ENCODE measurements at places on chromosomes 16 and 17.

DNA sequence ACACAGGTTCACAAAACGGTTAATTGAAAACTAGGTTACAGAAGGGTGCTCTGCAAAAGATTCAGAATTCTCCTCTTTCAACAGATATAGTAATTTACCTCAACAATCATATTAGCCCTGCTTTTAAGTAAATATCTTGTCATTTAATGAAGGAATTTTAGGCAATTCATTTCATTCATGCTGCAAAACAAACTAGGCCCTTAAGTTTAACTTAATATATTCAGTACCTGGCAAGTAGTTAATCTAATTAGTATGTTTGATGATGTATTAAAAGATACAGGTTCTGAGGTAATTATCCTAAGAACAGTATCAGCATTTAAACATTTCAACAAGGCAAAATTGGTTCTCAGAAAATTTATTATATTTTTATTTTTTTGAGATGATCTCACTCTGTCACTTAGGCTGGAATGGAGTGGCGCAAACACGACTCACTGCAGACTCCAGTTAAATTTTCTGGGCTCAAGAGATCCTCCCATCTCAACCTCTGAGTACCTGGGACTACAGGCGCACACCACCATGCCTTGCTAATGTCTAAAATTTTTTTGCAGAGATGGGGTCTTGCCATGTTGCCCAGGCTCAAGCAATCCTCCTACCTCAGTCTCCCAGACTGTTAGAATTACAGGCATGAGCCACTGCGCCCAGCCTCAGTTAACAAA is 44.9 kb downstream of the SMURF2 start:
- no peak for DNase-seq

DNA sequence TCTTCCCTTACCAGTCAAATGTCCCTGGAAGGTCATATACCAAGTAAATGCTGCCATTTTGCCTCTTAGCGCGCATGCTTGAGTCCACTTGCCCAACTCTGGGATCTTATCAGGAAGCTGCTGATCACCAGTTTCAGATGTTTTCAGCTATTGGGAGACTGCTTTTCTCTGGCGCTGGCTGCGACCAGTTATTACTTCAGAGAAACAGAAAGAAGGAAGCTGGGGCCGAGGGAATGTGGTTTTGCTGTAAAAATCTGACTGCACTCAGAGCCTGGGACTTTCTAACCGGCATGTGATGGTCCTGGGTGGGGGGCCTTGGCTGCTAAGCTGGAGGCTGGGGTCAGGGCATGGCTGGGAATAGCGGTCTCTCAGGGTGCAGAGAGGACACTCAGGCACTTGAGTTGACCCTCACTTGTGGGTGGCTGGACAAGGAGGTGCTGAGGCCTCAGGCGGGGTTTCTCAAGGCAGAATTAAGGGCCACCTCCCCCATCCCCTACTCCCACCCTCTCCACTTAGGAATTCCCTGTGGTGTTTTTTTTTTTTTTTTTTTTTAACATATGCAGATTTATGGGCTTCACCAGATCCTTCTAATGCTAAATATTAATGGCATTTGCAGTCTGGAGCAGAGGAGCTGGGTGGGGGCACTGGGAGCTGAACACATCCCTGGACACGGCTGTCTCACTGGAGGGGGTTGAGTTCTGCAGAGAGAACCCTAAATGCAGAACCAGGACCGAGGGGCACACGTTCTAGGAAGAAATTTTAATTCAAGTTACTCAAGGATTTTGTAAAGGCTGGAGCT is 145.8 kb downstream of the CYLD start:
- no peak for DNase-seq

DNA sequence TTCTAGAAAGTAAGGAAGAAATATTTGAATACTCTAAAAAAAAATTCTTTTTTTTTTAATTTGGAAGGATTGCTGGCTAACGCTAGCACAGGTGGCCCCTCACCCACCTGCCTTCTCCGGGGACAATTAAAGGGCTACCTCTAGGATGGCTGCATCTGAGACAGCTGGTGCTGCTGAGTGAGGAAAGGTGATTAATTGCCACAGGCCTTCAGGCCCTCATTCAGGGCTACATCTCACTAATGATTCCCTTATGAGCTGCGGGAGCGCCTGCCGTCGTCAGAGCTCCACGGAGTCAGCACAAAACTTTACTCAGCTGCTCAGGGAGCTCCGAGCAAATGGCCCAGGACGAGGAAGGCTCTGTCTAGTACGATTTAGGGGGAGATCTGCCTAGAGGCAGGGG is 27.0 kb upstream of the AKTIP start:
- no peak for DNase-seq

DNA sequence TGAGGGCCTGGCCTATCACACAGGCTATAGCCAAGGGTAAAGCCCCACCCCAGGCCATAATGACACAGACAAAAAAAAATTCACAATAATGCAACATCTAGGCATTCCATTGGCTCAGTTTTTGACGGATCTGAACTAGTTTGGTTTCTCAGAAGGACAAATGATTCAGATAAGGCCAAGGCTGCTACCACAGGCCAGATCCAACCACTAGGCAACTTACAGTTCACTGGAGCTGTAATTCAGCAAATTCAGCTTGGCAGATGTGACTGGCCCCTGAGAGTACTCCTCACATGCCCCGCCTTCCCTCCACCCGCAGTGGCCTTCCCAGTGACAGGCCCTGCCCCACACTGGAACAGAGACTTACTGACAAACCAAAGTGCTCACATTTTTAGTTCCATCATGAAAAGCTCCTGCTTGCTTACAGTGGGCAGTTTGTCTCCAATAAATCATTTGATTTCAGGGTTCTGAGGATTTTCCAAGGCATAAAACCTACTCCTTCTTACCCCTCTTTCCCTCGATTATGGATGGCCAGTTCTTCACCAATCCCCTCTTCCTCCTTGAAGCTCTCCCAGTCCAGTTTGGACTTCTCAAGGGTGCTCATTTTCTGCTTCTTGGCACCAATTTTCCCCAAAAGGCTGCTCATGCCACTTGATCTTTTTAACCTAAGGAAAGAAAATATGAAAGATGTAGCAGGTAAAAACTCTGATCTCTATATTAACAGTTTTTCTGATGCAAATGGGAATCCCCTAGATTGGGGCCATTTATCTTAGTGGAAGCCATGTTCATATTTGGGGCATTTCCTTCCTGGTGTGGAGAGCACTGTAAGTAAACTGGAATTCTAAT is 53.3 kb upstream of the BCAR1 start:
- peak; percentile 89 for DNase-seq

- no peak for DNase-seq
Measured at GRCh38 chr16:12611916-12612597, 191.6 kb downstream of the CPPED1 start.

GRCh38 chr16:27822529-27822928 is 241.0 kb downstream of the GSG1L start:
- DNase-seq: no peak

DNA sequence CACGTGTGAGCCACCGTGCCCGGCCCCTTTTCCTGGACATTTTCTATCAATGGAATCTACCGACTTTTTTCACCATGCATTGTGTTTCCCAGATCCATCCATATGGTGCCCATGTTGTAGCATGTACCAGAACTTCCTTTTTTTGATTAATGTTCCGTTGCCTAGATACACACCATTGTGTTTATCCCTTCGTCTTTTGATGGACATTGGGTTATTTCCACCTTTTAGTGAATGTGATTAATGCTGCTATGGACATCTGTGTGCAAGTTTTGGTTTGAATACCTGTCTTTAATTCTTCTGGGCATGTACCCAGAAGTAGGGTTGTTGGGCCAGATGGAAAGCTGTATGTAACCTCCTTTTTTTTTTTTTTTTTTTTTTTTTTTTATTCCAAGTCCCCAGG is 79.8 kb downstream of the NT5M start:
- no peak for DNase-seq

DNA sequence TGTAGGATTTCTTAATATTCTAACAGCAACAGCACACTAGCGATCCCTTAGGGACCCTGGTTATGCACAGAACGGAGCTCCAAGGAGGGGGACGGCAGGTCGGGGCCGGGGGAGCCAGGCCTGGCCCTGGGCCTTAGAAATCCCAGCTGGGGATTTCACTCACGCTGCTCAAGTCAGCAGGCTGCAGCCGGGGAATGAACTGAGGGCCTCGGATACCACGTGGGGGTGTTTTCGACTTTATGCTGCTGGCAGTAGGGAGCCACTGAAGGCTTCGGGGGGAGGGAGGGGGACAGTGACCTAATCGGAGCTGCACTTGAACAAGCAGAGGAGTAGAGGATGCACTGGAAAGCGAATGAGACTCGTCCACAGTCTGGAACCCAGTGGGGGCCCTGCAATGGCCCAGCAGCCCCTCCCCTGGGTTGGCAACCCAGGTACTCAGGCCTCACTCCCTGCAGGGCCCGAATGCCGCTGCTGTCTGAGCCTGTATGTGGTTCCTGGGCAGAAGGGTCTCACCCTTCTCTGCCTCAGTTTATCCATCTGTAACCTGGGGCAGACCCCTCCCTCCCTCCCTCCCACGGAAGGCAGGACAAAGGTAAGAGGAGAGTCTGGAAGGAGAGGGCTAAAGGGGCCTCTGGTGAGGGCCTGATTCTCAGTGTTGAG is 53.7 kb downstream of the RPH3AL start:
- DNase-seq: no peak

DNA sequence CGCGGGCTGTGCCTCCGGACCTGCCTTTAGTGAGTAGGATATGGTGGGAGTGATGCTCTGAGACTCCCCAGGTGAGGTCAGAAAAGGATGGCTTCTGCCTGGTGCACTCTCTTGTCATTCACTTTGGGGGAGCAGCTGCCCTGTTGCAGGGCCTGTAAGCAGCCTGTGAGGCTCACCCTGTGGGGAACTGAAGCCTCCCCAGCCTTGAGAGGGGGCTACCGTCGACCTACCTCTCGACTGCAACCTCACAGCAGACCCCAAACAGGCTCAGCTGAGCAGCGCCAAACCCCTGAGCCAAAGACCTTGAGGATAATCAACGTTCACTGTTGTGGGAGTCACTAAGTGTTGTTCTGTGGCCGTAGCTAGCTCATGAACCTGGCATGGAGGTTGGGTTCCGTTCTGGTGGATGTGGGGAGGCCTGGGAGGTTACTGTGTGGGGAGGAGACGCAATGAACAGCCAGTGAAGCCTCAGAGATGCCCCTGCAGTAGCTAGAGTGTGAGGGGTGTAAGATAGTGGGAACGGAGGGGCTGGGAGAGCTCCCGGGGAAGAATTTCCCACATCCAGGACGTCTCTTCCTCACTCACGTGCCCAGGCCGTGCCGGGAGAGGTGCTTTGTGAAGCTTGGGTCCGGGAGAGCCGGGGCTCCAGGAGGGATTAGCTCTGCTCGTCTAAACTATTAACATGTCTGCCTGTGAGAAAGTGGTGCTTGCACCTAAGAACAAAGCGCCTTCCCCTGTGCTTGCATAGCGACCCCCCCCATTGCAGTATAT is 38.8 kb downstream of the METRNL start:
- DNase-seq: no peak

- no peak for DNase-seq
Measured at GRCh38 chr17:3828151-3828851, 17.7 kb downstream of the NCBP3 start.

- DNase-seq: no peak
Measured at GRCh38 chr17:18025945-18026776, 12.8 kb downstream of the ATPAF2 start.

GRCh38 chr16:23837553-23838308 is 1.9 kb downstream of the PRKCB start:
- no peak for DNase-seq

DNA sequence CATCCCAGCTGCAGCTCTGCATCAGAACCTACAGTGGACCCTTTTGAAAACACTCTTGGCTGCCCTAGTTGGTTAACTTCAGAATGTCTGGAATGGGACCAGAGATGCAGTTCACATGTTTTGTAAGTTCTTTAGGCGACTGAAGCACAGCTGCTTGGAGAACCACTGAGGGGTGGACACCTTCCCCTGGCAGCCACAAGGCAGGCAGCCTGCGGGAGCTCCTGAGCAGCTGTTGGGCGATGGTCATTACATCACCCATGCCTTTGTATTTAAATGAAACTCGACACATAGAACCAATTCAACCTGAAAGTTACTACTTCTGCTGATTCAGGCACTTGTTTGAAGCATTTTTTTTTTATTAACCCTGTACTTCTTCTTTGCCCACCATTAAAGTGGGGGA is 151.5 kb downstream of the LGALS9B start:
- no peak for DNase-seq

GRCh38 chr17:56710986-56711385 is 117.5 kb downstream of the NOG start:
- peak; percentile 30 for DNase-seq

- DNase-seq: no peak
Measured at GRCh38 chr16:6888531-6888930, 444.1 kb upstream of the RBFOX1 start.

DNA sequence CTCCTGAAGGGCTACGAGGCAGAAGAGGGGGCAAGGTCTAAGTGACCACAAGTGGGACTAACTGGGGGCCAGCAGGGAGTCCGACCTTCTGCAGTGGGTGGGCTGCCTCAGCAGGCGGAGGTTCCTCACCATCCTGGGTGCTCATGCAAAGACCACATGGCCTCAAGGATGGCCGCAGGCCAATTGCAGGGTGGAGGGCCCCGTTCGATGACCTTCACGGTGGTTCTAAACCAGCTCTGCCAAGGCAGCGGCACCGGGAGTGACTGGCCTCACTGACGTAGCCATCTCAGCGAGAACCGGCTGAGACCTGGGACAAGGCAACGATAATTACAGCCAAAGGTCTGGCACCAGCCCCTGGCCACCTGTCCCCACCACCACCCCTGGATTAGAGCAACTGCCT is 5.7 kb downstream of the SMIM5 start:
- no peak for DNase-seq
